ENCODE measurements at places on chromosomes 5 and 9. TPM values are rescaled to one million over a fixed set of nuclear protein-coding genes. Genes with fewer than 3 reads are reported as not detected.

DNA sequence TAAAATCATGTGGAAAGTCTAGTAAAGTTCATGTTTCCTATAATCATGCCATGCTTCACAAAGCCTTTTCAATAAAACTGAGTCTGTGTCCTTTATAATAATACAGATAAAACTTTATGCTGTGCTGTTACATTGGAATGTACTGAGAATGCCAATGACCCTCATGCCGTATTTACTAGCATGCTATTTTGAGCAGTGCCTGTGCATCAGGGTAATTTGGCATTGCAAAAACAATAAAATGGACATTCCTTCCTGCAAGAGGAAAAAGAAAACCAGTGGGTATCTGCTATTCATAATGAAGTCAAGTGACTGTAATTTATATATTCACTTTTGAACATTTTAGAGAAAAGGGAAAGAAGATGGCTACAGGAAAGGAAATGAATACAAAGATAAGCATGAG, 159.0 kb downstream of the PBX3 start:
- DNase-seq = no peak

GRCh38 chr5:174837919-174838902, 113.8 kb downstream of the MSX2 start:
- DNase-seq = peak; percentile 61

Gene TLR4
- 29.5 TPM for total RNA-seq

Gene STK32A
- not detected for total RNA-seq

DNA sequence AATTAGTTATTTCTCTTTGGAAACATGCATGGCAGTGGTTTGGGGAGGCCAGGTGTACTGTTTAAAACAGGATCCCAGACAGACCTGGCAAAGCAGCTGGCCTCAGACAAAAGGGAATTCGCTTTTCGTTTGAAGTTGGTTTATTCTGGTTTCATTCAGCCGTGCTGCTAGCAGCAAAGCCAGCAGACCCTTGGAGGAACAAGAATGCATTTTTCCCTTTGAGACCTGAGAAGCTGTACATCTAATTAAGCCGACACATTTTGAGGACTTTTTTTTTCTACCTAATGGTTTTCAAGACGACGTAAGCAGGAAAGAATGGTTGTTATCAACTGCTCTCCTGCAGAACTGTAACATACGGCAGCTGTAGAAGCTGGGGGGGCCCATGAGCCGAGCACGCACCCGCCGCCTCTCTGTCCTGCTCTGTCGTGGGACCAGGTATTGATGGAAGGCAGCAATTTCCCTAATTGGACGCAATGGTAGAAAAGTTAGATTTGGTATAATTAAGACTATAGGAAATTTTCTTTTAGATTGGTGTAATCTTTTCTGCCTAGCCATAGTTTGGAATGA, 13.6 kb downstream of the PLEKHG4B start:
- no peak for DNase-seq

Gene IRF1
- total RNA-seq = 3.8 TPM

DNA sequence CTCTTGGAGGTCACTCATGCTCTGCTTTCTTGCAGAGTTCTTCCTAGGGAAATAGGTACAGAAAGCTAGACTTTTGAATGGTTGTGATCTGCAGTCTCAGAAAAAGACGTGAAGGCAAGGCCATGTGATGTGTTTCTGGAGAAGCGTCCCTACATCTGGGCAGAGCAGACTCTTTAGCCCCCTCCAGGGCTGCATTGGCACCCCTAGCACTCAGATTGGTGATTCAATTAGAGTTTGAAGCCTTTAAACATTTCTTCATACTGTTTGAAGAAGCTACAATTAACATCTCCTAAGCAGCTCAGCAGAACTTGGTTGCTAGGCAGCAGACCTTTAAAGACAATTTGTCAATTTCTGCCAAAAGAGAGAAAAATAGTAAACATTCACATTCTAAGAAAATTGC, 21.6 kb downstream of the JADE2 start:
- DNase-seq = no peak

All from uterus (tissue), 4 donors.